ENCODE measurements at places on chromosomes 7 and 10.

- DNase-seq: no peak
Observed at GRCh38 chr10:30098629-30099028, 39.2 kb upstream of the JCAD start.

GRCh38 chr10:132459301-132460003, 62.5 kb downstream of the PWWP2B start:
- no peak for DNase-seq

DNA sequence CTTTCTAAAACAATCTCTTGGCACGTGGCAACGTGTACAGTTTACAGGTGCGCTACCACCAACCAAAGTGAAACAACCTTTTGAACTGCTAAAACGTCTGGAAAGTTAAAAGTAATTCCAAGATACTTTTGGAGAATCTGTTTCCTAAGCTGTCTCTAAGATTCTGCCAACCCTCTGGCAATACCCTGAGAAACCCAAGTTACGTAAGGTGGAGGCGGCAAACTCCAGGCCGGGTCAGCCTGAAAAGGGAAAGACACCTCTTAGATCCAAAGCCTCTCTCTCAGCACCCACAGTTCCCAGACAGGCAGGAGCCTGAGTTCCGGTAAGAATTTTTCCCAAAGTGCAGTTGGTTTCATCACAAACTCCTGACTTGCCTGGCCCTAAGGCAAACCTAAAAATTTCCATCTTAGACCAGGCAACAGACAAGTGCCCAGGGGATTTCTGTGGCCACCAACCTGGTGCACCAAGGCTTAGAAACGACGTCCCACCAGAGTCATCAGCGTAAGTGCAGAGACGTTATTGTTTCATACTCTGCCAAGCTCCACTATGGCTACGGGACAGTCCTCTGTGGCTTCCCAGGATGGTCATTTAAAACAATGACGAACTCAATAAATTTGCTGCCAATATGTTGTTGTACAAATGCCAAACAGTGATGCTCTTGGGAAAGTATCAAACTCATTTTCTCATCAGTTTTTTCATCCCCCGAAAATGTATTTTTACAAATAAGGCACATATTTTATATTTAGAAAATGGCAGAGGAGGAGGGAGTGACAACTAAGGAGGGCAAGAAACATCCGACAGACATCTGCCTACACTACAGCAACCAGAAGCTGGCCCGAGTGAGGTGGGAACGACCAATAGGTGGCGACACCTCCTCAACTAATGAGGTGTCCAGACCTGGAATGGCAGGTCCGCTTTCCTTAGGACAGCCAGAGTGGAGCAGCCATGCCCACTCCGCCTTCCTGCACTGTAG, 205.8 kb upstream of the FRMD4A start:
- no peak for DNase-seq

GRCh38 chr7:84975586-84976185, 211.2 kb downstream of the SEMA3D start:
- no peak for DNase-seq

DNA sequence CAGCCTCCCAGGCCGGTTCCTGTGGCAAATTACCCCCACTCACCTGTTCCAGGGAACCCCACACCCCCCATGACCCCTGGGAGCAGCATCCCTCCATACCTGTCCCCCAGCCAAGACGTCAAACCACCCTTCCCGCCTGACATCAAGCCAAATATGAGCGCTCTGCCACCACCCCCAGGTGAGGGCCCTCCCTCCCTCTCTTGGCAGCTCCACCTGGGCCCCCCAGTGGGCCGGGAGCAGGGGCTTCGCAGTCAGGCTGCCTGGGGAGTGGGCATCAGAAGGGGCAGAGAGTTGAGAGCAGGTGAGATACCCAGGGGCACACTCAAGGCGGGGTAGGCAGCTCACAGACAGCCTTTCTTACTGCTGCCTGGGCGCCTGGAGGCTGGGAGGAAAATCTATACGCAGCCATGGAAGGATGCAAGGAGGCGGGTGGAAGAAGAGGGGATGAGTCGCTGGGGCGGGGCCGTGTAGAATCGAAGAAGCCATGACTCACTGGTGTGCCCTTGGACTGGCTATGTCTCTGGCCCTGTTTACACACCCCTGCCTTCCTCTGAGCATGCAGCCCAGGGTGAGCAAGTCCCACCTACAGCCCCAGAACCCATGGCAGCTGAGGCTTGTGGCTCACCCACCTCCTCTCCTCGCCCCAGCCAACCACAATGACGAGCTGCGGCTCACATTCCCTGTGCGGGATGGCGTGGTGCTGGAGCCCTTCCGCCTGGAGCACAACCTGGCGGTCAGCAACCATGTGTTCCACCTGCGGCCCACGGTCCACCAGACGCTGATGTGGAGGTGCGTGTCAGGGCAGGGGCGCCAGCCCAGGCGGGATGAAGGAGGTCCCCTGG, 48.6 kb upstream of the PPIF start:
- DNase-seq: no peak

GRCh38 chr10:71711052-71711623, 8.4 kb downstream of the C10orf105 start:
- no peak for DNase-seq

GRCh38 chr10:35882422-35883150, 240.5 kb upstream of the FZD8 start:
- DNase-seq: no peak

- no peak for DNase-seq
Observed at GRCh38 chr10:2476812-2477553, 590.4 kb upstream of the PFKP start.

- DNase-seq: no peak
Observed at GRCh38 chr10:112182784-112183328, 709 bp downstream of the GPAM start.

DNA sequence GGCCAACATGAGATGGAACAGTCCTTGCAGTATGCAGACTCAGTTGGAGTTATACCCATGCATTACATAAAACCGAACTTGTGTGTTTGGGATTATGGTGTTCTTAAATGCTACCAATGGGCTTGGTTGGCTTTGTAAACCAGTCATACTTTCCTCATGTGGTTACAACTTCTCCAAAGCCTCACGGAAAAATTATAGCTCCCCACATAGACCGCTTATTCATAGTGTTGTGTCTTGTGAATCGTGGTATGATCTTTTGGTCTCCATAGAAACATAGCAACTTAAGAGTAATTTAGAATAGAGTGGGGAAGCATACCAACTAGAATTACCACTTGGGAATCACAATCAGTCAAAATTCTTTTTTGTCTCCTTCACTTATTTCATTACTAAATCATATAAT, 112.3 kb upstream of the FZD1 start:
- DNase-seq: no peak

Data from T-helper 22 cell (primary cell).